ENCODE measurements at places on chromosomes 4 and X. TPM values are rescaled to one million over a fixed set of nuclear protein-coding genes. Genes with fewer than 3 reads are reported as not detected.

The HTN1 gene
- polyA plus RNA-seq = not detected

The SPATA18 gene
- polyA plus RNA-seq = 11.7 TPM

The PAGE5 gene
- polyA plus RNA-seq = not detected

The GAGE12H gene
- not detected for polyA plus RNA-seq

The TCEAL3 gene
- polyA plus RNA-seq = 29.8 TPM

DNA sequence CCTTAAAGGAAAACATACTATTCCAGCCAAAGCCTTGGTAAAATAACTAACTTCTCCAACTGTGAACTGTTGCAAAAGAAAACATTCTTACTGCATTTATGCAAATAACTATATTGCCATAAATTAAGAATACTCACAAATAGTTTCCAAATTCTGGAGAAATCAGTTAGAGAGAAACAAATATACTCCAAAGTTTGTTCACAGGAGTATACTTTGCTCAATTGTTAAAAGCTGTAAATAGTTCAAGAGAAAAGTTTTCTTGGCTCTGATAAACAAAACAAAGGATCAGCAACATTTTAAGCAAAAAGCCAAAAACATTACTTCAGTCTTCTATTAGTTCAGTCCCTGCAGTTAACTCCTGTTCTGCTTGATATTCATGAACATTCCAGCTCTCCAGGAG is 83.0 kb downstream of the EIF4E start:
- no peak for DNase-seq

DNA sequence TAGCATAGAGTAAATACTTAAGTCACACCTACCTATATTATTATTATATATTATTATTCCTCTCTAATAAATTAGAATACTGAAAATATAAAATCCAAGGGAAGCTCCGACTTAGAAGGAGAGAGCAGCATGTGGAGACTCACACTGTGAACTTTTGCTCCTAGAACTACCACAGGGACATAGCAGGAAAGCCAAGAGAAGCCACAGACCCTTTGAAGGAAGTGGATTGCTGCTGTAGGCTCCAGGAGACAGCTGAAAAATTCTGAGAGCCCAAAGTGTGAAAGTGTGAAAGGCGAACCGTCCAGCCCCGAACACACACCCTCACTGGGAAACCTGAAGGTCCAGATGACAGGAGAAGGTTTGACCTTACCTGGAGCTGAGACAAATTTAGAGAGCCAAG is 177.0 kb downstream of the FAM13A start:
- no peak for DNase-seq

DNA sequence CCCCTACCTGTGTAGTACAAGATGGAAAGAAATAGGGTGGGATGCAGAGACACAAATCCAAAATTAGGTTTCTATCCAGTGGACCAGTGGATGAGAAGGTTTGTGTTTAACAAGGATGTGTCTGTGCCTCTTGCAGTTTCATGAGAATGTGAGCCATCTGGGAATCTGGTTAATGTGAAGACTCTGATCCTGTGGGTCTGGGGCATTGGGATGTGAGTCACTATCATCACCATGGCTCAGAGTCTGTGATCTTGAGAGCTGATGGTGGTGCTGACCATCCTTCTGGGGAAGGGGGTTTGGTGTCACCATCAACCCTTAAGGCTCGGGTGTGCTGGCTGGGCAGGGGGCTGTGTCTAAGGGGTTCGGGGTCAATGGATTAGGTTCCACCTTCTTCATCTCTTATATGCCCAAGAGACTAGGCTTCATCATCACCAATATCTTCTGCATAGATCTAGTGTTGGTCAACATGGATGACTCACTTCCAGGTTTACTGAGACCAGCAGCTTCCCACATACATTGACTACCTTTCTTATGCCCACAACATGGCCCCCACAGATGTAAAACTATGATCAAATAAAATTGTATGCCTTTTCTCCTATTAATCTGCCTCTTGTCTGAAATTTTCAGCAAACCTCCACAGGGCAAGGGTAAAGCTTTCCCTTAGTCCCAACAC is 65.7 kb upstream of the MID1 start:
- DNase-seq = no peak

- DNase-seq = peak; percentile 42
Observed at GRCh38 chr4:142567620-142568451, 278.3 kb downstream of the INPP4B start.

- DNase-seq = no peak
Observed at GRCh38 chr4:119261986-119262385, 49.5 kb downstream of the USP53 start.

GRCh38 chr4:108070775-108071174 is 81.1 kb downstream of the HADH start:
- DNase-seq = no peak

- DNase-seq = no peak
Observed at GRCh38 chr4:152938237-152938947, 2.3 kb downstream of the FHDC1 start.

DNA sequence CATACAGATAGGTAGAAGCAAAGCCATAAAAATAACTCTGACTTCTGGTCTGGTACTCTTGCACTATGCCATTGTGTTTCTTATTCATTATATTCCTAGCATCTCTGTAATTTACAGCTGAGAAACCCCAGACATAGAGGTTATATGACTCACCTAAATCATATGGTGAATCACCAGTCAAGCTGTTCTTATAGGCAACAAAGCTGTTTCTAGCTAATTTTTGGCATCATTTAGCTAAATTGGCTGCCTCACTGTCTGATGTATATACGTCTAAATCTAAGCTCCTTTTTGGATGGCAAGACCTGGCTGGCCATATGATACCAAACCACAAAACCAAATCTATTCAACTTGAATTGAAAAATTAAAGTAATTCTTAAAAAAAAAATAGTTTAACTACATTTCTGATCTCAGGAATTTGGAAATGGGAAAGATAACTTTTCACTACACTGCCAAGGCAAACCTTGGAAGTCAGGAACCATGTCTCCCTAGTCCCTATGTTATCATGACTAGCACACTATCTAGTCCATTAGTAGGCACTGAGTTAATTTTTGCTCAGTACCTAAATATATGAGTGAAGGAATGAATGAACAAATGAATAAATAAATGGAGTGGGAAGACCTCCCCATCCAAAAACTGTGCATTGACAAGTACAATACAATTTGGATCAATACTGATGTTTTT is 41.3 kb upstream of the STAG2 start:
- no peak for DNase-seq

- no peak for DNase-seq
Observed at GRCh38 chr4:794900-795725, 30.8 kb downstream of the CPLX1 start.

- no peak for DNase-seq
Observed at GRCh38 chr4:84325625-84326024, 173.5 kb downstream of the NKX6-1 start.

- no peak for DNase-seq
Observed at GRCh38 chr4:36241771-36242170, 2.5 kb downstream of the ARAP2 start.
